ENCODE measurements at places on chromosomes 7 and 10.

GRCh38 chr10:128326251-128326650 is 200.0 kb upstream of the MKI67 start:
- no peak for DNase-seq

DNA sequence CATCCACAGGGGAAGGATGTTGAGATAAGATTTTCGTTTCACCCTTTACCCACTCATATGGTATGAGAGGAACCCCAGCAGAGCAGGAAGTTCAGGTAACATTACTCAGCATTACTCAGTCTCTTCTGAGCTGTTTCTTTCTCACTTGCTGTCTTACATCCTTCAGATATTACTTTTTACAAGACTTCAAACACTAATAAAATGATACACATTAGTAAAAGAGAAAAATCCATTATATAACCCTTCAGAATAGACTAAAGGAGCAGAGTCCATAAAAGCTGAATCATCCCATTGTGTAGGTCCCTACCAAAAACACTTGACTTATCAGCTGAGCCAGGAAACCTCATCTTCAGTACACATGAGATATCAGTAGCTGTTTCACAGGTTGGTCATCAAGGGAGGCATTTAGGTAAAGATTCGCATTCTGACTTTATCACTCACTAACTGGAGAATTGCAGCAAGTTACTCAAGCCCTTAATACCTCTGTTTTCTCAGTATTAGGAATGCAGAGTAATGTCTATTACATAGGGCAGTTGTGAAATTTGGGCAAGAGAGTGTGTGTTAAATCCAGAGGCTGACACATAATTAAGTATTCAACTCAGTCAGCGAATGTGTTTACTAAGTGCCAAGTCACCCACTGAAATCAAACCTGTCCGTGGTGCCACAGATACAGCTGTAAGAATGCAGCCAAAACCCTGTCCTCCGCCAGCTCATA is 44.7 kb downstream of the KLF6 start:
- no peak for DNase-seq

DNA sequence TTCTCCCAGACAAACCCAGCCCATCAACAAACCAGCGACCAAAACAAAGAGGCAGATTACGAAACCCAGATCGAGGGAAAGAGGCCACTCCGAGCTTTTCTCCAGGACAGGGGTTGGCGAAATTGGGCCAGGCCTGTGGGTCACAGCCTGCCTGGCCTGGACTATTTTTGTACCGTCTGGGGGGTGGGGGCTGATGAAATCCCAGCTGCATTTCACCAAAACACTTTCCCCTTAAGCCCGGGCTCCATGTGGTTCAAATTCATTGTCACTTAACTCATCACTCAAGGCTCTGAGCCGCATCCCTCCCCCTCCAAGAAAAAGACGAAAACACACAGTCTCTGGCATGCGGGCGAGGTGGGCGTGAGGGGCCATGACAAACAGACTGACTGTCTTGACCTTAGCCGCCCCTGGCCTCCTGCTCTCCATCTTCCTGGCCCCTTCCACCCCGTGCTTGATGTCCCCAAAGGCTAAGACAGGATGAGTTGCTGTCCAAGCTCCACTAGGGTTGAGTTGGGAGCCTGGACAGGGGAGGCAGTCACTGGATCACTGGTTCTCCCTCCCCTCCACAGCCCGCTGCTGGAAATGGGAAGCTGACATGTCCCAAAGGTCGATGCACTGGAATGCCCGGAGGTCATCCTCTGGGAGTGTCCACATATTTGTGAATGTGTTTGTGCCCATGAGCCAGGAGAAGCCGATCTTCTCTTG is 19.2 kb downstream of the TMEM270 start:
- no peak for DNase-seq

GRCh38 chr7:101330011-101330484 is 8.4 kb upstream of the IFT22 start:
- DNase-seq: no peak

GRCh38 chr7:114051871-114052331 is 133.1 kb upstream of the PPP1R3A start:
- no peak for DNase-seq

GRCh38 chr10:28020993-28021982 is 22.4 kb upstream of the ODAD2 start:
- DNase-seq: no peak

DNA sequence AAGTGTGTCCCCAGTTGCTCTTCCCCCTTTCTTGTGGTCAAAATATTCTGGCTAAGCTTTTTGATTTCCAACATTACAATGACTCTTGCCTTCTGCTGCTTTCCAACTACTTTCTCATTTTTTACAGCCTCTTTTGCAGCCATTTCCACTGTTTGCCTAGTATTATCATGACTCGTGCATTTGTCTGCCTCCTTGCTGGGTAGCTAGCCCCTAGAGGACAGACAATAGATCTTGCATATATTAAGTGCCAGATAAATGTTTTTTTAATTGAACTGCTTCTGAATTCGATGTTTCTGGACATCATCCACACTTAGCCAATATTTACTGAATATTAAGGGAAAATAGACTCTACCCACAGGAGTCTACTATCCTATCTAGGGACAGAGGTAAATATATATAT is 124.5 kb downstream of the POU6F2 start:
- DNase-seq: no peak

DNA sequence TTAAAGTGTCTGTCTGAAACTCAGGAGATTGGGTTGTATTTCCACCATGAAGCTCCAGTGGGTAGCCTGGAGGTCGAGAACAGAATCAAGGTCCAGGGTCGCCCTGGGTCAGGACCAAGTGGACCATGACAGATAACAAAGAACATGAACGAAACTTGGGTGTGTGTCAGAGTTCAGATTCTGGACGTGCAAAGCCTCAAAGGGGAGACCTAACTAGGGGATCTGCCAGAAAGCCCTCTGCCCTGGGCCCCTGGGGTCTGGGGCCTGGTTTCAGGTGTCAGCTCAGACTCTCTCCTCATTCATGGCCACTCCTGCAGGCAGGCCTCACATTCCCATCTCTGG is 1.6 kb downstream of the RASSF4 start:
- DNase-seq: no peak
